ENCODE measurements at places on chromosomes 6 and 20.

DNA sequence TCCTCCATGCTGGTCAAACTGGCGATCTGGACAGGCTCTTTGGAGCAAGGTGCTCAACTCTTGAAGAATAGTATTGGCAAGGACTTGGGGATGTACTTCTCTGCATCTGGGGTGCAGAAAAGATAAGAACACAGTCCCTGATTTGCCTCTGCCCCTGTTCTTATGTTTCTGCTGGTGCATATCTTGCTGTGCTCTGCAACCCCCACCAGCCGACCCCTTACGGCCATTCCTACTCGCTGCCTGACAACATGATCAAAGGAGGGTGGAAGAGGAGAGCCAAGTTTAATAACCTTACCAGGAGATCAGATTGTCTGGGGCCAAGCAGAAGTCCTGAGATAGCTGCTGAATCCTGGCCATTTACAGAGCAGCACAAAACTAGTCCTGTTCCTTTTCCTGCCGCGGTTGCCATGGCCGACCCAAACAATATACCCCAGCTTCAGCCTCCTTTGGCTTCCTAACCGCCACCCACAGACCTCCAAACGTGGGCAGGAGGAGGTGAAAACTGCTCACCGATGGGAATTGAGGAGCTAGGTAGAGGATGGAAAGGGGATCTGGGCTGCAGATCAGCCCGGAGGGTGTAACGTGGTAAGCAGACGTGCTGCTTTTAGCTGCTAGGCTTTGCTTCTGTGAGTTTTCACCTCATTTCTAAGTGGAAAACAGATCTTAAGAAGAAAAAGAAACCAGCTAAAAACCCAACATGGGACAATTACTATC lies 60.9 kb downstream of the ATXN1 start:
- no peak for DNase-seq

DNA sequence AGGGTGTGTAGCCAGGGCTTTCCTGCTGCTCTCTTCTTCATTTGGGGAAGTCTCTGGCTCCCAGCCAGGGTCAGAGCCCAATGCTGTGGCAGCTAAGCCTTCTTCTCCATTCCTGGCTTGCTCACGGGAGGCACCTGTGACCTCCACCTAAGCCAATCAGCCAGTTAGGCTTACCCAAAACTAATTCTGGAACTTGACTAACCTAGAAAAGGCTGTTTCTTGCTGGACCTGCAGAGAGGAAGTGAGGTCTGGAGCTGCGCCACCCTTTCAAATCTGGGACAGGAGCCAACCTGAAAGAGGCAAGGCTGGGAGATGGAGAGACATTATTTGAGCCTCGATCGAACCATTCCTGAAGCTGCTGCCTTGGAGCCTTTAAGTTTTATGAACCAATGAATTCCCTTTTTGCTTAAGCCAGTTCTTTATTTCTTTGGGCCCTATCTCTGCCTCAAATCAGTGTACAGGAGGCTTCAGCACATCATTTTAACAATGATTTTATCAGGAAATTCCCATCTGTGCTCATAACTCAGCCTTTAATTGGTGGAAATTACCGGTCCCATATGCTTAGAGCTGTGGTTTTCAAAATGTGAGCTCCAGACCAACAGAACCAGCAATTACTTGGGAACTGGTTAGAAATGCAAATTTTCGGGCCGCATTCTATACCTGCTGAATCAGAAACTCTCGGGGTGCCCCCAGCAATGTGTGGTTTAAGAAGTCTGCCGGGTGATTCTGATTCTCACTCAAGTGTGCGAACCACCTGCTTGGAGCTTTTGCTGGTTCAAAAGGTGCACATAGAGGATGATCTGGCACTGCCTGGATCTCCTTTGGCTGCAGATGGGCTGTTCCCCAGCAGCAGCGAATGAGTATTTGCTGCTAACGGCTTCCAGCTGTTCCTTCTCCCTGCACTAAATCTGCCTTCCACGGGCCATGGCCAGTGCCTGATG lies 97.4 kb upstream of the RNF24 start:
- DNase-seq: peak; percentile 86

DNA sequence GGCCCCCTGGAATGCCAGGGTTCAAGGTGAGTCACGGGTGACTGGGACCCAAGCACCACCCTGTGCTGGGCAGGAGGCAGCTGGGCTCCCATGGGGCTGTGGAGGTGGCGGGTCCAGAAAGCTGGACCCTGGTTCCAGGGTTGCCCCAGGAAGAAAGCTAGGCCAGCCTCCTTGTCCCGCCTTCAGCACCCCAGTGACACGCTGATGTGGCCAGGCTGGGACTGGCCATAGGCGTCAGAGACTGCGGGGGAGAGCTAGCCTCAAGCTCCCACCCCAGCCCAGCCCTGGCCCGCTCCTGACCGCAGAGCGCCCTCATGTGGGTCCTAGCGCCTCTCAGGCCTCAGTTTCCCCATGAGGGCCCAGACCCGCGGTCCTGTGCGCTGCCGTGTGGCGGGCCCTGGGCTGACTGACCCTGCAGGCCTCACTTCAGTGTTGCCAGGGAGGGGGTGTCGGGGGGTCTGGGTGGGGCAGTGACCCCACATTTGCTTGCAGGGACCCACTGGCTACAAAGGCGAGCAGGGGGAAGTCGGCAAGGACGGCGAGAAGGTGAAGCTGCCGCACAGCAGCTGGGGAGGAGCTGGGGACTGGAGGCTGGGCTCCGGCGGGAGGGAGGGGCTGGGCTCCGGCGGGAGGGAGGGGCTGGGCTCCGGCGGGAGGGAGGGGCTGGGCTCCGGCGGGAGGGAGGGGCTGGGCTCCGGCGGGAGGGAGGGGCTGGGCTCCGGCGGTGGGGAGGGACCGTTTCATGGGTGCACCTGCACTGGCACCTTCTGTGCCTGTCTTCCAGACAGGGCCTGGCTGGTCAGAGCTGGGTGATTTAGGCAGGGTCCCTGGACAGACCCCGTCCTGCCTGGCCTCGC lies 7.9 kb downstream of the COL9A3 start:
- DNase-seq: peak; percentile 34

DNA sequence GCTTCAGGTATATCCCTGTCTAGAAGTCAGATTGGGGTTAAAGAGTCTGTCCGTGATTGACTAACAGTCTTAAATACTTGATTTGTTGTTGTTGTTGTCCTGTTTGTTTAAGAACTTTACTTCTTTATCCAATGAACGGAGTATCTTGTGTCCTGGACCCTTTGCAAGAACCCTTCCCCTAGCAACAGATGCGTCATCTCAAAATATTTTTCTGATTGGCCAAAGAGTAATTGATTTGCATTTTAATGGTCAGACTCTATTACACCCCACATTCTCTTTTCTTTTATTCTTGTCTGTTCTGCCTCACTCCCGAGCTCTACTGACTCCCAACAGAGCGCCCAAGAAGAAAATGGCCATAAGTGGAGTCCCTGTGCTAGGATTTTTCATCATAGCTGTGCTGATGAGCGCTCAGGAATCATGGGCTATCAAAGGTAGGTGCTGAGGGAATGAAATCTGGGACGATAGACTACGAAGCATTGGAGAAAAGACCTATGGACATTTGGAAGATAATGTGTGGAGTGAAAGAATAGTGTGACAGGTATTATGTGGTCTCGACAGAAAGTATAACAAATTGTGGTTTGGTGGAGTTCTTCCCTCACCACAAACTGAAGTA lies at the start of gene HLA-DRA:
HLA-DRA (plus strand) TSS at position 286 of the 613 bp plus-strand sequence; CDS start at position 350, 64 bp downstream.
- peak; percentile 12 for DNase-seq

DNA sequence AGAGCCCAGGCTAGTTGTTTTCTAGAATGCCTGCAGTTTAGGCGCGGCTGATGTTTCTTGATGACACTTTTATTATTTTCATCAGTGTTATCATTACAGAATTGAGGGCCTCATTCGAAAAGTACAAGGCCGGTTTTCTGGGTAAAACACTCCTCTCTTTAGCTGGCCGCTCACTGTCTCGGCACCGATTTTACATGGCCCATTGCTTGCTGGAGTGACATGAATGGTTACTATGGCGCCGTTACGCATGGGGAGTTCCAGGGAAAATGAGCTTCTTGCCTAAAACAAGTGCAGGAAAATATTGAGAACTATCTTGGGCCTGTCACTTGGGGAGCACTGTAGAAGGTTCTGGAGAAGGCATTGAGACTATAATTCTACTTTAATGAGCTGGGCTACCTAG lies 317.8 kb downstream of the CDH4 start:
- DNase-seq: no peak

Data from NCI-H1694 treated with DMSO at 0.1 percent for 48 hours (cell line).